Activated naive CD4-positive, alpha-beta T cell (primary cell): ENCODE measurements at places on chromosomes 13 and 19.

DNA sequence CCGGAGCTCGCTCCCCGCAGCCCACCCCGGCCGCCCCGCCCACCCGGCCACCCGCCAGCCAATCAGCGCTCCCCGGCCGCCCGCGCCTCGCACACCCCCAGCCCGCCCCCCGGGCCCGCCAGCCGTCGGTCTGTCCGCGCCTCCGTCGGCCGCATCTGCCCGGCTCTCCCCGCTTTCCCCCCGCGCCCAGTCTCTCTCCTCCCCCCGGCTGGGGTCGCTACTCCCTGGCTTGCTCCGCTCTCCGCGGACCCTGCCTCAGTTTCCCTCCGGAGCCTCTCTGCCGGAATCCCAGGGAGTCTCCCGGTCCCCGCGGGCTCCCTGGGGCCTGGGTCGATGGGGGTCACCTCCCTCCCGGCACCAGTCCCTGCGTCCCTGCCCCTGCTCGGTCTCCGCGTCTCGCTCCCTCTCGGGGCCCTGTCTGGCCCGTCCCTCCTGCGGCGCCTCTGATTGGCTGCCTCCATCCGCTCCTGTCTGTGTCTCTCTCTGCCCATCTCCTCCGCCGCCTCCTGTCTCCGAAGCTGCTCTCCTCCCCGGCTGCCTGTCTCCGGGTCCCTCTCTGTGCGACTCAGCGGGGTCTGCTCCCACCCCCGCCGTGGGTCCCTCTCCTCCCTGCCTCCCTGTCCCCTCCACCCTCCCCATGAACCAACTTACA is 484 bp downstream of the IL11 start:
- no peak for DNase-seq

DNA sequence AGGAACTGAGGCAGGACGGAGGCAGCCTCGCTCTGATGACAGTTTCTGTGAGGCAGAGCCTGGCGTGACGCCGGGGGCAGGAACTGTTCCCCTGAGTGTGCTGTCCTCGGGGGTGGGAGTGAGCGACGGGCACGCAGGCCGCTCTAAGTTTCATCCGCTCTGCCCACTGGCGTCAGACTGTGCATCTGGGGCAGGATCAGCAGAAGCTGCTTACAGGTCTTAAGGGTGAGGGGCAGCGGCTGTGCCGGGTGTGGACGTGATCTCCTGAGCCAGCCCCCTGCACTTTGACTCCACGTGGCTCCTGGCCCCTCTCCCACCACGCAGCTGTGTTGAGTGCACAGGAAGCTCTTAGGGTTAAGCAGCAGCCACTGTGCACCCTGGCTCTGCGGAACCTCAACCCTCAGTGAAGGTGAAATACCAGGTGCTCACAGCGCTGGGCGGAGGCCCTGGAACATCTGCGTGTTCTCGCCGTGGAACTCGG is 1.5 kb downstream of the GRK1 start:
- DNase-seq = no peak

DNA sequence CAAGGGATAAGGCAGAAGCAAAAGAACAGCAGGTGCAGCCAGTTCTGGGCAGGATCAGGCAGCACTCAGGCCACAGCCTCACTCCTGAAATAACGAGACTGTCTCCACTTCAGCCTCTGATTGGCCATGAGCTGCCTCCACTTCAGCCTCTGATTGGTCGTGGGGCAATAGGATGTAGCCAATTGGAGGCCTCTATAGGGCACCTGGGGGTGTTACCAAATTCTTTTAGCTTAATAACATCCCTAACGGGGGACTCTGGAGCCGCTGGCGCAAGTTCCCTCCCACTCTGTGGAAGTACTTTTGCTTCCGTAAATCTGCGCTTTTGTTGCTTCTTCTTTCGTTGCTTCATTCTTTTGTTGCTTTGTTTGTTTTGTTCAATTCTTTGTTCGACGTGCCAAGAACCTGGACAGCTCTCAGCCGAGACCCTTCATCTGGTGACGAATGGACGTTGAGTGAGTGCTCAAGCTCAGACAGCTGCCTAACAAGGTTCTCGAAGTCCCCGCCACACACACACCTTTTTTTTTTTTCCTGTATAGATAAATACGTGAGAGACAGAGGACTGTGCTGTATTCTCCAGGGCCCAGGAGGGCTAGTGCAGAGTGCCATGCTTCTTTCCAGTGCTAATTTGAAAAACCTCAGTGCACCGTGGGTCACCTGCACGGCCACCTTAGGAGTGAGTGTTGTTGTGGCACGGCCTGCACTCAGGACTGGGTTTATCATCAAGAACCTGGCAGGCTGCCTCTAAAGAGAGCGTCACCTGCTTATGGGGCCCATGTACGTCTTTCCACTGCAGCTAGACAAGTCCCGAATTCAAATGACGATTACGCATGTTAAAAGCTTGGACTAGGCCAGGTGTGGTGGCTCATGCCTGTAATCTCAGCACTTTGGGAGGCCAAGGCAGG is 32.0 kb upstream of the TUBGCP3 start:
- DNase-seq = no peak

DNA sequence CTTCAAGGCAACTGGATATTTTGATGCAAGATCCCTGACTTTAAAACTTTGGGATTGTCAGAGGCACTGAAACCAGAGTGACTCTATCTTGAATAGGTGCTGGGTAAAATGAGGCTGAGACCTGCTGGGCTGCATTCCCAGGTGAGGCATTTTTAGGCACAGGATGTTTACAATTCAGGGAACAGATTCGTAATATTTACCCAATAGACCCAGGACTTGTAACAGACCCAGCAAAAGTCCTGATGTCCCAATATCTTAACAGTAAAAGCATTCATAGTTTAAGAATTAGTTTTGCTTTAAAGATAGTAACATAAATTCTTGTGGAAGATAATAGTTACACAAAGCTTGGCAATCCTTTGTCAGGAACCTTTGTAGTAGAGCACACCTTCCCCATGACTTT is 166.2 kb downstream of the FGF14 start:
- no peak for DNase-seq

DNA sequence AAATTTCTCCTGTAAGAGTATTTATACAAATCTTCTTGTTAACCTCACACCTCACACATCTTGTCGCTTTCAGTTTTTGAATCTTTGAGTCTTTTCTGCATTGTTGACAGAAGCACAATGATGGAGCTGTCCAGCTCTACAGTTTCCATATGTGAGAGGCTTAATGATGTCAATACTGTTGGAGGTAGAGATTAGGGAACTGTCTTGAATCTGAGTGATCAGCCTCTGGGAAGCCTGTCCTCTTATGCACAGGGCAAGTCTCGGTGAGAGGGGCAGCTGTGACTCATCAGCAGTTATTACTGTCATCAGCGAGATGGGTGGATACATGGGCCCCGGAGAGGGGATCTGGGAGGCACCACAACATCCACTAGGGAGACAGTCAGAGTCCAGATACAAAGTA is 4.6 kb upstream of the ITGBL1 start:
- no peak for DNase-seq

DNA sequence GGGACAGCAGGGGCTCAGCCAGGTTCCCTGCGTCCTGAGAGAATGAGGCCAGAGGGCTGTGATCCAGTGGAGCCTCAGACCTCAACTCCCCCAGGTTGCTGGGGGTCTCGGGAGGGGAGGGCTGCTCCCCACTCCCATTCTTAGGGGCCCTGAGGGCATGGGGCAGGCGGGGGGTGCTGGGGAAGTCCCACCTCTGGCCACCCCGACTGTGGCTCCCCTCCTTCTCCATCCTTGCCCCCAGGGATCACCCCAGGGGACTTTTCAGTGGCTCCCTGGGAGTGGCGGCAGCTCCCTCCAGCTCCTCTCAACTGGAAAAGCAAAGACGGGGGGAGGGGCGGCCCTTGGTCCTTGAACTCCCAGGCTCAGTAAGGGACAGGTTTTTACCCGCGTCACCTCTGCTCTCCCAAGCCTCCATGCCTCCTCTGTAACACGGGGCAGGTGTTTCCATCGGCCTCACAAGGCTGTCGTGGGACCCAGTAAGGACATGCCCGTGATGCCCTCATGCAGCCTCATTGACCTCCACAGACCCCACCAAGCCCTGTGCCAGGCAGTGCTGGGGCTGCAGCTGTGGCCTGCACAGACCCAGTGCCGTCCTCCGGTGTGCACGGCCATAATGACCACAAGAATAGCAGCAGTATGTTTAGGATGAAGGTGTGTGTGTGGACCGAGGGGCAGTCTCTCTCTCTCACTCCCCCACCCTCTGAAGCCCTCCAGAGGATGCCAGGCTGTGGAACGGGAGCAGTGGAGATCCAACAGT is 11.6 kb upstream of the TOMM40 start:
- no peak for DNase-seq

DNA sequence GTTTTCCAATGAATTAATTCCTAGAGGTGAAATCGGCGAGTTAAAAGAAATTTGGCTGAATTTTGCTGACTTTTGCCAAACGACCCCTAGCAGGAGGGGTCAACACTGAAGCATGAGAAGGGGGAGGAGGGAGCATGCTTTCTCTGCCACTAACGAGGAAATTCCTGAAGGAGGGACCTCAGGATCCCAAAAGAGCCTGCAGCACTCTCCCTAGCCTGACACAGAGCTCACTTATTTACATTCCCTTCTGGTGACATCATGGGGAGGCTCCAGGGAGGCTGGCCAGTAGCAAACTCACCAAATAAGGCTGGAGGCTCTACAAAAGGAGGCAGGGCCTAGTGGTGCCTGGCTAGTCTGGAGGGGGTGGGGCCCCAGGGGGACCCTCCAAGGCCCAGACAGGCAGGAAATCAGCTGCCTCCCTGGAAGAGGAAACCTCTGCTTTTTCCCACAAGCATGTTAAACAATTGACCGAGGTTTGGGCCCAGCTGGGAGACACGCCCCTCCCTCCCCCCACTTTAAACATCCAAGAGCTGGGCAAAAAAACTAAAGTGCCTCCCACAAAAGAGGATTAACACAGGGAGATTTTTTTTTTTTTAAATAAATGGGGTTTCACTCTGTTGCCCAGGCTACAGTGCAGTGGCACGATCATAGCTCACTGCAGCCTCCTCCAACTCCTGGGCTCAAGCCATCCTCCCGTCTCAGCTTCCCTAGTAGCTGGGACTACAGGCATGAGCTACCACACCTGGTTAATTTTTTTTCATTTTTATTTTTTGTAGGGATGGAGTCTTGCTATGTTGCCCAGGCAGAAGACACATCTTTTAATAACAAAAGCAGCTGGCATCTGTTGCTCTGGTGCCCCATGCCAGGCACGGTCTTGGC is 2.1 kb downstream of the DAPK3 start:
- no peak for DNase-seq

DNA sequence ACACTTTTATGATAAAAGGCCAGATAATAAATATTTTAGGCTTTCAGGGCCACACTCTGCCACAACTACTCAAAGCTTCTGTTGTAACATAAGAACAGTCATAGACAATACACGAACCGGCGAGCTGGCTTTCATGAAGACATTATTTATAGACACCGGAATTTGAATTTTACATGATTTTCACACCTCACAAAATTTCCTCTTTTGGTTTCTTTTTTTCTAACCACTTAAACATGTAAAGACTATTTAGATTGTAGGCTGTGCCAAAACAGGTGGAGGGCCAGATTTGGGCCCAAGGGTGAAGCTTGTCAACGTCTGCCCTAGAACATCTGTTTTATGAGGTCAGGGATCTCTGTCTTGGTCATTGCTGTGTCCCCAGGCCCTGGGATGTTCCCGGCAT is 29.7 kb upstream of the FXYD3 start:
- no peak for DNase-seq

GRCh38 chr13:62337109-62337880 is 921.6 kb upstream of the PCDH20 start:
- no peak for DNase-seq

- no peak for DNase-seq
These were observed 747.2 kb downstream of the DIAPH3 start for GRCh38 chr13:59416561-59416960.

DNA sequence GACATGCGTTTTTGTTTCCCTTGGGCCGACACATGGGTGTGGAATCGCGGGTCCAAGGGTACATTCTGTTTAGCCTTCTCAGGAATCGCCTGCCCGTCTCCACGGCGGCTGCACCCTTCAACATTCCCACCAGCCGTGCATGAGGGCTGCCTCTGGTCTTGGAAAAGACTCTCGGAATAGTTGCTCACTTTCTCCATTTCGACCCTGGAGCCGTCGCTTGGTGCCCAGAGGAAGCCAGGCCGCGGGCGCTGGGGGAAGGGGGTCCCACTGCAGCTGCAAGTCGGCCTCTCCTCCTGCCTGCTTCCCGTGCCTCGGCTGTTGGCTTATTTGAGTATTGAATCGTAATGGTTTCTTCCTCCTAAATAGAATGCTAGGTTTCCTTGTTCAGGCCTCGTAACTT is 51.5 kb downstream of the KDM4B start:
- no peak for DNase-seq

GRCh38 chr13:62626771-62627170 is 1211.1 kb upstream of the PCDH20 start:
- no peak for DNase-seq

DNA sequence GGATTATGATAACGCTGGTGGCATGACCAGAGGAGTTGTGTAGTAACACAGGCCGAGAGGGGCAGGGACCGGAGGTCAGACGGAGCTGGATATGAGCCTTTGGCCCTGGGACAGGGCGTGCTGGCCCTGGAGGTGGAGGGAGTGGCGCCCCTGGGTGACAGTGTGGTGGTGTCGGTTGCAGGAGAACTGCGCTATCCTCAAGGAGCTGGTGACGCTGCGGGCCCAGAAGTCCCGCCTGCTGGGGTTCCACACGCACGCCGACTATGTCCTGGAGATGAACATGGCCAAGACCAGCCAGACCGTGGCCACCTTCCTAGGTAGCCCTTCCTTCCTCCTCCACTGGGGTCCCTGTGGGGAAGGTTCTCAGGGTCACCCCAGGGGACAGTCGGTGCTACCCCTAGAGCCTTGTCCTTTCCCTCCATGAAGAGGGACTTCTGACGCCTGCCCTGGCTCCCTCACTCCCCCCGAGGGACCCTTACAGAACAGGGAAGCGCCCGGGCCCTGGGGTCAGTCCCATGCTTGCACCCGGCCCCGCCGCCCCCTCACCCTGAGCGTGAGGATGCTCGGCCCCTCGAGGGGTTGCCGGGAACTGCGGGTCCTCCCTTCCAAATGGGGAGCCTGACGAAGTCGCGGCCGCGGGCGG is 12.8 kb upstream of the ZNF554 start:
- no peak for DNase-seq

GRCh38 chr13:70023516-70023915 is 84.1 kb upstream of the ATXN8OS start:
- DNase-seq = no peak

GRCh38 chr19:55118401-55118991 is 1.1 kb upstream of the PPP1R12C start:
- DNase-seq = no peak

DNA sequence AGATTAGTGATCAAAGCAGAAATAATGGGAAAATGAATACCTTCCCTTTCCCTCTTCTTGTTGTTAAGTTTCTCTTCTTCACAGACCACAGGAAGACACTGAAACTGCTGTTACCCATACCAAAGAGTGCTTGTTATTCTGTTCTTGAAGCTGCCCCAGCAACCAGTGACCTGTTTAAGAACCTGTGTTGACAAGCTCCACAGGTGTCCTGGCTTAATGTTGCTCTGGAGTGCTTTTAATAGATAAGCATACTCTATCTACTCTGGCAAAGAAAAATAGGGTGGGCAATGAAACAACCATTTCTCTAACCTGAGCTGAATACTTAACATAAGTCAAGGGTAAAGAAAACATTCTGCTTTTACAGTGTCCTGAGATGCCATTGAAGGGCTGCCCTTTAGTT is 506.7 kb upstream of the GPC6 start:
- DNase-seq = no peak

GRCh38 chr19:1799695-1800342 is 12.3 kb downstream of the ATP8B3 start:
- DNase-seq = no peak

GRCh38 chr19:34998777-34999497 is 1.2 kb upstream of the GRAMD1A start:
- DNase-seq = no peak

GRCh38 chr13:31503626-31504025 is 235.7 kb upstream of the RXFP2 start:
- DNase-seq = no peak
